AG09309 (cell line): ENCODE measurements at places on chromosomes 6 and 20.

- DNase-seq = no peak
Measured at GRCh38 chr20:4006640-4007039, 8.7 kb downstream of the RNF24 start.

DNA sequence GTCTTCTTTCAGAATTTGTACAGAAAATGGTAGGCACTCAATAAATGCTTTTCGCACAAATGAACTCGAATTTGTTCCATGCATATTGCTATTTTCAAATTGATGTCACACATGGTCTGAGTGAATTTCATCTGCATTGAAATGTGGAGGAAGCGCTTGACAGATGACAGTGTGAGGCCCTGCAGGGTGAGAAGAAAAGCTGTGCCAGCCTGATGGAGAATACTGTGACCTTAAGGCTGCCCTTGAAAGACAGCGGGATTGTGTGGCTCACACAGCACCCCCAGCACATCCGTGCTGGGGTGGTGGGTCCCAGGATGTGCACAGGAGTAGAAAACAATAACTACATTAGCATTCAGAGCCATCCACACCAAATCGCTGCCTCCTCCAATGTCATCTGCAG, 14.8 kb upstream of the MCHR2 start:
- DNase-seq = no peak

DNA sequence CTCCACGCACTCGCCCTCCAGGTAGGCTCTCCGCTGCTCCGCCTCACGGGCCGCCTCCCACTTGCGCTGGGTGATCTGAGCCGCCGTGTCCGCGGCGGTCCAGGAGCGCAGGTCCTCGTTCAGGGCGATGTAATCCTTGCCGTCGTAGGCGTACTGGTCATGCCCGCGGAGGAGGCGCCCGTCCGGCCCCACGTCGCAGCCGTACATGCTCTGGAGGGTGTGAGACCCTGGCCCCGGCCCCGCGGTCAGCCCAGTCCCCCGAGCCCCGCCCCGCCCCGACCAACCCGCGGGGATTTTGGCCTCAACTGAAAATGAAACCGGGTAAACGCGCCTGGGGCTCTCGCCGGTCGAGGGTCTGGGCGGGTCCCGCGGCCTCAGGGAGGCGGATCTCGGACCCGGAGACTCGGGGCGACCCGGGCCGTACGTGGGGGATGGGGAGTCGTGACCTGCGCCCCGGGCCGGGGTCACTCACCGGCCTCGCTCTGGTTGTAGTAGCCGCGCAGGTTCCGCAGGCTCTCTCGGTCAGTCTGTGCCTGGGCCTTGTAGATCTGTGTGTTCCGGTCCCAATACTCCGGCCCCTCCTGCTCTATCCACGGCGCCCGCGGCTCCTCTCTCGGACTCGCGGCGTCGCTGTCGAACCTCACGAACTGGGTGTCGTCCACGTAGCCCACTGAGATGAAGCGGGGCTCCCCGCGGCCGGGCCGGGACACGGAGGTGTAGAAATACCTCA, 598 bp downstream of the HLA-B start:
- no peak for DNase-seq

- DNase-seq = no peak
Measured at GRCh38 chr20:39233755-39234154, 271.6 kb downstream of the DHX35 start.

DNA sequence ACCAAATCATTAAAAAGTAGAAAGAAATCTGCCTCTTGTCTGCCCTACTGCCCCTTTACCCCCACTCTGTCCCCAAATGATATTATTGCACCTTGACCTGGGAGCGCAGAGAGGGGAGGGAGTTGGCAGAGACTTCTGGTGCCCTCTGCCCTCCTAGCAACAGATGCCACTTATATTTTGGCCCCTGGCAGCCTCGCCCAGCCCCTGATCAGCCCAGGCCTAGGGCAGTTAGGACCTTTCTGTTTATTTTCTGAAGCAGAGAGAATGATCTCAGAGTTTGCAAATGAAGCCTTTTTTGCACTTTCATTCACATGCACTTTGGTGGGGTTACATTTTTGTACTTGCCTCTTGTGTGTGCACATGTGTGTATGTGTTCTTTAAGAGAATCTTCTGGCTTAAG, 8.4 kb upstream of the SGK2 start:
- no peak for DNase-seq

DNA sequence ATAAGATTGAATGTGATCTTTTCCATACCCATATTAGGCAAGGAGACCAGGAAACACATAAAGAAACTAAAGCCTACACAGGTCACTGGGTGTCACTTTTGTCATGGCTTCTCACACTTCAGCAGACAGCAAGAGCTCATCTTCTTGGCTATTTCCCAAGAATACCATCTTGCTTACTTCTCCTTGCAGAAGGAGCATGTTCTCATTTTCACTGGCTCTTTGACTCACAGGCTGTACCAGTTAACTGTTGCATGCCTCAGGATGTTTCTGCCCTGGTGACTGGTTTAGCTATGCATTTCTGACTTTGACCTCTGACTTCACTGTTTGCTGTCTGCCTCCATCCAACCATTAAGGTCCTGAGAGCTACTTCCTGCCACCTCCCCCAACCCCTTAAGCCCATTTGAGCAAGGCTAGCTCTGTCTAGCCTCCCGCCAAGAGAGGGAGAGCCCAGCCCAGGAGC, 40.3 kb upstream of the OGFRL1 start:
- DNase-seq = peak; percentile 10

DNA sequence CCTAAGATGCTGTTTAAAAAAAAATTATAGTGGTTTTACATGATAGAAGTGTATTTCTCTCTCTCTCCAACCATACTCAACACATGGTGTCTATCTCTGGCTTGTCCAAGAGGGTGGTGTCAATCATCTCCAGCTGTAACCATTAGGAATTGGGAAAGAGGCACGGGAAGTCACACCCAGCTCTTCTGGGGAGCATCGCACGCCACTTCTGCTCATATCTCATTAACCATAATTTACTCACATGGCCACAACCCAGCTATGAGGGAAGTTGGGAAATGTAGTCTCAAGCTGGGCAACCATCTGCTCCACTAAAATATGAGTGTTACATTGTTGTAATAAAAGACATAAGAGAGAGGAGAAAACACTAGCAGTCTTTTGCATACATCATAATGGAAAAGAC, 30.4 kb upstream of the TSHZ2 start:
- DNase-seq = no peak

DNA sequence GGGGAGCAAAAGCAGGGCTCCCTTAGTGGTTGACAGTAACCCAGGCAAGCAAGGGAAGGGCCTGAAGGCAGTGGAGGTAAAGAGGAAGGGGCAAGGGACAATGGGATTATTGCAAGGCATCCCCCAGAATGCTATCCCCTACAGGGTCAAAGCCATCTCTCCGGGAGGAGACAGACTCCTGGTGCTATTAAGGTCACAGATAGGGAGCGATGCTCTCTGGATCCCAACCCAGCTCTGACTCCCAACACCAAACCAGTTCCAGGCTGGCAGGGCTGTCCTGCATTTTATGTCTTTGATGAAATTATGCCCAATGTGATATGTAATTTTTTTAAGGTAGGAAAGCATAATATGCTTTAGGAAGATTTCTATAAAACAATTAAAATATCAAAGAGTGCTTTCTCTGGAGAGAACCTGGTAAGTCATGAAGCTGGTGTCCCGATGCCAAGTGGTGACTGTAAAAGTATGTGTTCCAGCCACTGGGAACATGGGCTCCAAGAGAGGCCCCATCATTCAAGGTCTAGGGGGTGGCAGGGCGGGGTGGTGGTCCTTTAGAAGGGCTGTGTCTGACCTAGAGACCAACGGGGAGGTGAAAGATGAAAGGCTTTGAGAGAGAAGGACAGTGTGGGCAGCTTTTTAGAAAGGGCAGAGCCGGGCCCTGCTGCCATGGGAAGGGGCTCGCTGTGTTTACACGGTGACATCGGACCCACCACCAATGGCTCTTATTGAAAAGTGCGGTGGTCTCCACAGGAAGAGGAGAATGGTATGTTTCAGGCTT, 276.5 kb downstream of the CDC5L start:
- no peak for DNase-seq
